Coronary artery (tissue), 2 donors: ENCODE measurements at places on chromosomes 7 and 10.

DNA sequence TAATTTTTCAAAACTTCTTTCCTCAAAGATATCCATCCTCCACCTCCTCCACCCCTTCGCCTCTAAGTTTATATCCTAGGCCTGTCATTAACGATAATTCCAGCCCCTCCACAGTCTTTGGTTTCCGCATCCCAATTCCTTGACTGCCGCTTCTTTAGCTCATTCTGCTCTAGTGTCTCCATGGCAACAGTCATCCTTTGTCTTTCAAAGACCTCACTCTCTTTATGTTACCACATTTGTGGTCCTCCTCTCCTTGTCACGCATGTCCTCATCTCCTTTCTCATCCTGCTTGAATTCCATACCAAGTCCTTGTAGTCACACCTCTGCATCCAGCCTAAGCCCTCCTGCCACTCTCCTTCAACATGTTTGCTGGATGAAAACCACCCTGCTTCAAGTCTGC is 511.2 kb upstream of the KLF6 start:
- DNase-seq, result no peak

DNA sequence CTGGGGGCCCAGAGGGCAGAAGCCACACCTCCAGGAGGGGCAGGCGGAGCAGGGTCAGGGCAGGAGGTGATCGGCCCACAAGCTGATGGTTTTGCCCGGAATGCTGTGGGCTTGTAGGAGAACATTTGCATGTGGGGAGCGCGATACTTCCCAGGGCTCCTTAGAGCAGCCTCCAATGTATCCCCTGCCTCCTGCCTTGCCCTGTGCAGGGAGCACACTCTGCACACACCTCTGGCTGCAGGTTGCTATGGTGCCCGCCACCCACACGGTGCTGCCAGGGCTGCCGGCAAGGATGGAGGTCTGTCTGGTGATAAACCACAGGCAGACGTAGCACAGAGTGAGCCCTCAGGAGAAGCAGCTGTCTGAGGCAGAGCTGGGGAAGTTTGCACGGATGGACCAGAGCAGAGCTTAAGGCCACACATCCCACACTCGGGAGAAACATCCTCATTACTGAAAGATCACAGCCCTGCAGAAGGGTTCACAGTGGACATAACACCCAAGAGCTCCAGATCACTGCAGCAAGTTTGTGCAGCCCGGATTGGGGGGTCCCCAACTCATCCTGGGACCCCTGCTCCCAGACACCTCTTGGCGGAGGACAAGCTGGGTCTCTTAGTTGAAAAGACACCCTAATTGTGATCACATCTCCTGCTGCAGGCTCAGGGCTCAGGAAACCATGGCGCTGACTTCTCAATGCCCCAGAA is 41.8 kb downstream of the VIPR2 start:
- no peak for DNase-seq

DNA sequence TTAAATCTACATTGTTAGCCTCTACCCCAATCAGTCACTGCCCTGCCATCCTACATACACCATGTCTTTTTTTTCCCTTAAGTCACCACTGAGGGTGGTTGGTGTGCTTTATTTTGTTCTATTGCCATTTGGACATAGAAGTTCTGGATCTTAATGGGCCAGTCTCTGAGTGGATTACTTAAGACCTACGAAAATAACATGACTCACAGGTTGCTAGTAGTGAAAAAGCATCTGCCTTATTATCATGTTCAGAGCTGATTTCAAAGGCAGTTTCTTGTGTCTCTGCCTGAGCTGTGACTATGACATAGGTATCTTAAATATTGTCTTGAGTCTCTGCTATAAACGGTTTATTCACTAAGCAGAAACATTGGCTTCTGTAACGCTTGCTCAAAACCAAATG is 410.8 kb downstream of the MDFIC start:
- DNase-seq, result no peak

DNA sequence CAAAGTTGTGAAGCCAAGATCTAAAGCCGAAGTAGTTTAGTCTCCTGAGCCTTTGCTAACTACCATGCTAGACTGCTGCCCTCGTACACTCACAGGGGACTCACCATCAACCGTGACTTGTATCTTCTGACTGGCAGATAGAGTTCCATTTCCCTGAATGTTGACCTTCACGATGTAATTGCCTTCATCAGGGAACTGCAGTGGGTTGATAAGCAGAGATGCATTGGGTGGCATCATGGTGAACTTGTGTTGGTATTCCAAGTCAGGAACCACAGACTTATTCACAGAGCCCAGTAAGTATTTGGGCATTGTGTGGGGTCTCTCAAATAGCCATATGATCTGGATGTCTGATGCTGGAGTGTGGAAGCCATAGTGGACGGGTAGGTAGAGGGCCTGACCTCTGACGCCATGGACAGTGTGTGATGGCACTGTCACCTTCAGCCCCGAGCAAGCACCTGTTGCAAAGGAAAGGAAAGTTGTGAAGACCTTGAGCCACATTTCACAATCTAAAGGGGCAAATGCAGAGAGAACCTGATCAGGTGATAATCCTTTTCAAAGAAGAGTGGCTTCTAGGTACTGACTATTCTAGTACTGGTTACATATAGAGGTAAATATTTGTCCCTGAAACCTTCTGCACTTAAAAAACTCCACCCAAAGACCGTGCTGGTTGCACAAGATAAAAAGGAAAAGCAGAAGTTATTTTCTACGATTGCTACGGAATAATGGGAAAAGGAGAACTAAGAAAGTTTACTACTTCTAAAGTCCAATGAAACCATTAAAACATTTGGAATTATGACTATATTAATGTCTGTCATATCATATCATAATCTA is 7.1 kb downstream of the HEPACAM2 start:
- DNase-seq, result no peak

GRCh38 chr10:34449836-34450235 is 365.3 kb downstream of the PARD3 start:
- DNase-seq, result no peak

DNA sequence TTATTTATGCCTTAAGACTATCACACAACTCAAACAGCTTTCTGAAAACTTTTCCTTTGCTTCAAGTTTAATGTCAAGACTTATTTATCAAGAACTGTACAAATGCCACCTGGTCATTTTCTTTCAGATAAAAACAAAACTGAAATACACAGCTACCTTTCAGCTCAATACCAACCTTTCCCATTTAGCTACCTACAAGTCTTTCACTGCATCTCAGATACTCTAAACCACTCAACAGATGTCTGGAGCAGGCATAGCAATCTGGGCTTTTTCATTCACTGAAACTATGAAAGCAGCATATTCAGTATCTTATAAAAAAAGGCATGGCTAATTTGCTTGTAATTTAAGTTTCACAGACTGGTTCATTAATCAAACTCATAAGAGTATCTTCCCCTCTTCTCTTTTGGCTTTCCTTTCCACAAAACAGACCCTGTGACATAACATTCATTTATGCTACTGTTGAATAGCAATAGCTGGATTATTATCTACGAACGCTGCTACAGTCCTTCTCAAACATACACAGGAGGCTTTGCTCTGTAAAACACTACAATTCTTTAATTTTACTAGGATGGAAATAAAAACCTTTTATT is 8.2 kb downstream of the TRA2A start:
- no peak for DNase-seq

- no peak for DNase-seq
These were observed 114.8 kb upstream of the ARID5B start for GRCh38 chr10:61786728-61787127.

DNA sequence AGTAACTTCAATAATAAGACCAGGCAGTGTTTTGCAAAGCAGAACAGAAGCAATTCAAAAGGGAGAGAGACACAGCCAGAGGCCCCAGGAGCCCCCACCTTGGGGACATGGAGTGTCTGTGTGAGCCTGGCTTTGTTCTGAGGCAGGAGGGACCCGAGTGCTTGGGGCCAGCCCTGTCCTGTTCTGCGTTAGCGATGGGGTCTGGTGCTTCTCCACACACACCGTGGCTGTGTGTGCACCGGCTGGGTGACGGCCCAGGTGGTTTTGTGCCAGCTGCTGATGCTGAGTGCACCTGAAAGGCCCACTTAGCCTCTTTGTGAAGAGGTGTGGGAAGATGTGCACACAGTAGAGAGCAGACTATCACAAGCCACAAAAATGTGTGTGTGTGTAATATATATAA is 468.9 kb downstream of the DNAJB6 start:
- no peak for DNase-seq

GRCh38 chr7:80859272-80859970 is 59.4 kb downstream of the SEMA3C start:
- DNase-seq, result no peak

- DNase-seq, result no peak
These were observed 1.3 kb downstream of the PFKFB3 start for GRCh38 chr10:6204063-6204340.

DNA sequence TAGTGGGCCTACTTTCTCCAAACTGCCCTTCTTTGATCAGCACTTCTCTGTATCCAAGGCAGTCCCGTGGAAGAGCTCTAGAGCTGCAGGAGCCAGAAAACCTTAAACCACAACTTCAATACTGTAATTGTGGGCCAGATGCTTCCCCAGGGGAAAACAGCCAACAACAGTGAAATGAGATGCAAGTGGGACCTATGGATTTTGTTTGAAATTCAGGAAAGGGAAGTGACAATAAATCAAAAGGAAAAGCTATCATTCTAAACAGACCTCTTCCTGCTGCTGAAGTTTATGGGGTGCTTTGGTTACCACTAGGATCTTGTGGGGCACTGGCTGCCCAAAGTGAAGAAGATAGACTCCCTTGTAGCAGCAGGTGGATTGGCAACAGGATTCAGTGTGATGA is 1031.7 kb downstream of the LRMDA start:
- no peak for DNase-seq

DNA sequence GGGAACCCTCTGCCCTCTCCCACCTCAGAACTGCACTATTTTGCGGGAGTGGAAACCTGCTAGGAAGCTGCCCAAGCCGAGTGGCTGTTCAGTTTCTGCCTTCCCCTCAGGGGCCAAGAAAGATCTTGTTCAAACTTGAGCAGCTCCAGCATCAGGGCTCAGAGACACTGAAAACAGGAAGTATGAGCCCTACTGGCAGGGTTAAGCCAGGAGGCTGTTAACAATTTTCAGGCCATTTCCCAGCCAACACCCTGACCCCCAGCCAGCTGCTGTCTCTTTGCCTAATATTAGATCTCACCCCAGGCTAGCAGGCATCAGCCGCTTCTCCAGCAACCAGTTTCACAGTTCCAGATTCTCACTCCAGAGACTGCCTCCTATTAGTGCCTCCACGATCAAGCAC is 9.2 kb downstream of the PLAU start:
- no peak for DNase-seq

- no peak for DNase-seq
These were observed 33.2 kb downstream of the COL17A1 start for GRCh38 chr10:104052431-104052830.

DNA sequence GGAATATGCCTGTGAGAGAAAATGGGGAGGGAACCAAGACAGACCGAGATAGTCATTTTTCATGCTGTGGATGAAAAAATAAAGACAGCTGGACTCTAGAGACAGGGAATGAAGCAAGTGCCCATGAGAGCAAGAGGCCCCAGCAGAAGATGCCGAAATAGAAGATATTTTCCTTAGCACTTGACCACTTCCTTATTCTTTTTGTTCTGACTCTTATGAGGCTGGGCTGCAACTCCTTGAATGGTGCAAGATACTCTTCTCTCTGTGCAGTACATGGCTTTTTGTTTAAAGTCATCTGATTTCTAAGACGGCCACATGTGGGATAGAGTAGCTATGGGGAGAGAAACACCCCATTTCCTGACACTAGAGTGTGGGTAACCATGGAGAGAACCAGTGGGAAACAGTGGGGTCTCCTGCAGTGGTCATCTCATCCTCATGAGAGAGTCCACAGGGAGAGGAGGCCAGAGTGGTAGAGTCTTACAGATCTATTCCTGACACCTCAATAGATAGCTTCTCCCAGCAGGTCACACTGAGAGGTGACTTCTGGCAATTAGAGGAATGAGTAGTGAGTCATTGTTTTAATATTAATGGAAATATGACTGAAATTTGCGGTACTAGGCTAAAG is 18.0 kb upstream of the VCL start:
- no peak for DNase-seq

- no peak for DNase-seq
These were observed 38.4 kb downstream of the SLC39A12 start for GRCh38 chr10:17989908-17990767.

GRCh38 chr7:20745702-20746101 is 41.0 kb downstream of the SP8 start:
- DNase-seq, result no peak

- no peak for DNase-seq
These were observed 961.0 kb downstream of the GATA3 start for GRCh38 chr10:9015447-9015846.

DNA sequence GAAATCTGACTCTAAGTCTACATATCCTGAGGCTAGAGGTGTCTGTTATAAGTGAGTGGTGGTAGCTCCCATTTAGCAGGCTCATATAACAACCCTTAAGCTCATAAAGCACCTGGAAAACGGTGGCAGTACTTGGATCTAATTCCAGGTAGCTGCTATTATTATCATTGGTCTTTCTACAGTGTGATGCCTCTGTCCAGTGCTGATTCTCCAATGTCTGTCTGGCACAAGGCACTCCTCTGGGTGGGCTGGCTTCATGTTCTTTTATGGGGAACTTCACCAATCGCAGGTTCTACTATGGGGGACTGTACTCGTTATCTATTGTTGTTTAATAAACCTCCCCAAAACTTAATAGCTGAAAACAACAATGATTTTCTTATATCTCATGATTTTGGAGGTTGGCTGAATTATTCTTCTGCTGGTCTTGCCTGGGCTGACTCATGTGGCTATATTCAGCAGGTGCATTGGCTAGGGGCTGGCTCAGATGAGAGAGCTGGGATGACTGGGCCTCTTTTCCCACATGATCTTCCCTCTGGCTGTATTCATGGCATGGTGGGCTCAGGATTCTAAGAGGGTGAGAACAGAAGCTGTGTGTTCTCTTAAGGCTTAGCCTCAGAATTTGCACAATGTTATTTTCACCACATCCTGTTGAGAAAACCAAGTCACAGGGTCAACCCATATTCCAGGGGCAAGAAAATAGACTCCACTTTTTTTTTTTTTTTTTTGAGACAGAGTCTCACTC is 93.0 kb upstream of the PCGF5 start:
- DNase-seq, result no peak

- DNase-seq, result no peak
These were observed 169.1 kb upstream of the PPP1R3A start for GRCh38 chr7:114087653-114088469.

- DNase-seq, result no peak
These were observed 33.5 kb upstream of the DLD start for GRCh38 chr7:107857541-107857912.

- DNase-seq, result no peak
These were observed 6.1 kb downstream of the GET4 start for GRCh38 chr7:882336-883035.

- no peak for DNase-seq
These were observed 54.4 kb downstream of the COBL start for GRCh38 chr7:51261950-51262795.

DNA sequence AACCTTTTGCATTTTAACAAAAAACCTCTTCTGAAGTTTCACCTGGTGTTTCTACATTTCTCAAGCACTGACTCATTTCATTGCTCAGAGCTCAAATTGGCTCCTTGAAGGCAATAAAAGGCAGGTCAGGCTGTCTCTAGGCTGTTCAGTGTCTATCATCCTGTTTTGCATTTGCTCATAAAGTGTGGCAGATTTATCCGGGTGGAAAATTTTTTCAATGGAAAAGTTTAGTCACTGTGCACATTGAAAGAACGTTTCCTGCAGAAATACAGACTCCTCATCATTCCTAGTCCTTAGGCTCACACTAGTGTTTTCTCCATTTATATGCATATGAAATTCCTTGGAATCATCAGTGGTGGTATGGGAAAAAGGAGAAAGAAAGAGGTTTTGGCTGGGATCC is 114.2 kb upstream of the DGKB start:
- DNase-seq, result no peak
